GM23338 (cell line): ENCODE measurements at places on chromosomes 5 and 9.

DNA sequence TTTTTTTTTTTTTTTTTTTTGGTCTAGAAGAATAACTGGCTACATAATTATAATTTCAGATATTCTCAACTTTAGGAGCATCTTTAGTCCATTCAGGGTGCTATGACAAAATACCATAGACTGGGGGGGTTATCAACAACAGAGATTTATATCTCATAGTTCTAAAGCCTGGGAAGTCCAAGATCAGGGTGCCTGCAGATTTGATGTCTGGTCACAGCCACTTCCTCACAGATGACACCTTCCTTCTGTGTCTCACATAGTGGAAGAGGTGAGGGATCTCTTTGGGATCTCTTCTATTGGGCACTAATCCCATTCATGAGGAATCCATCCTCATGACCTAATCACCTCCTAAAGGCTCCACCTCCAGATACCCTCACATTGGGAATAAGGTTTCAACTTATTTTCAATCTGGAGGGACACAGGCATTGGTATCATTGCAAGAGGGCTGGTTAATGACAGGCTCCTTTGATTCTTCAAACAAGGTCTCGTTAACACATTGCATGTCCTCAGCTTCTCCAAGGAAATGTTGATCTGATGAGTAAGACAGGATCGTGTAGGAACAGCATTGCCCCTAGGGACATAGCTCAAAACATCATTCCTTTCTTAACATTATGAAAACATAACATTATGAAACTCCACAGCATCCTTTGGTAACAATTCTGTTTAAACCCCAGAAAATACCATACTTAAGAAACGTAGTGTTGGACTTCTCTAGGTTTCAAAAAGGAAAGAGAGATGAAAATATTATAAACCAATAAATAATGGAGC lies 372.4 kb downstream of the SEMA5A start:
- DNase-seq, result no peak

- no peak for DNase-seq
Observed at GRCh38 chr5:116908537-116908936, 333.9 kb upstream of the SEMA6A start.

DNA sequence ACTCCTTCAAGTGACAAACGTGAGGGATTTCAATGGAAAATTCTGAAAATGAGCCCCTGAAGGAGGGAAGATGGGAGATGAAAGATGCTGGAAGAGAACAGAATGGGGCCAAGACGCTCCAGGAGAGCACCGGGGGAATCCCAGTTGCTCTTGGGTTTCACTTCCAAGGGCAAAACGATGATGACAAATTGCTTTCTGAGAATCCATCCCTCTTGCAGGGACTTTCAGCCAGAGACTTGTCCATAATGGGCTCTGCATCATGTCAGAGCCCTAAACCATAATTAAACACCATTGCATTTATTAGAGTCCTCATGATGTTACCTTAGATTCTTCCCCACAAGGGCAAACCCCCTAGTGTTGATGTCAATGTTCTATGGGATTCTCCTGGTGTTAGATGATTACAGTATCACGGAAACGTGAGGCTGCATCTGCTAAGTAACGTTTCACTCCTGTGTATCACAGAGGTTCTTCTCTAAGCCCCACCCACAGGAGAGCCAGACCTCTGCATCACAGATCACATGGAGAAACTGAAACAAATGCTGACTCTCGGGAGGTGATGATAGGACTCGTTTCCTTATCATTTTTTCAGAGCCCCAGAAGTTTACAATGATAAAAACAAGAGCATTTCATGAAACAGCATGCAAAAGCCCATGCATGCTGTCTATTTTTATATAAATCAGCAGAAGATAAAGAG lies 114.4 kb downstream of the TENT4A start:
- no peak for DNase-seq

DNA sequence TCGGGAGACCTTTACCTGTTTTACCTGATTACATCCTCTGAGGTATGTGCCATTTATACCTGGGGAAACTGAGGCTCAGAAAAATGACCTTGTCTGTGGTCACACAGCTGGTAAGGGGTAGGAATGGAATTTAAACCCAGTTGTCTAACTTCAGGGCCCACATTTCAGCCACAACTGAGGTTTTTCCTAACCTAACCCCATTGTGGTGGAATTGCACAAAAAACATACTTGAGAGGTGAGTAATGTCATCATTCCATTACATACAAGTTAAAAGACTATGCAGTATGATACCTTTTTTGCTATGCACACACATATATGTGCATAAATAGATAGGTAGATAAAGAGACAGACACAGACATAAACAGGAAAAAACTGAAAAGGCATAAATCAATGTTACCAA lies 14.1 kb downstream of the FGF1 start:
- DNase-seq, result no peak

- no peak for DNase-seq
Observed at GRCh38 chr9:2290382-2290781, 275.2 kb downstream of the SMARCA2 start.

GRCh38 chr9:76646249-76646648 lies 118.0 kb upstream of the PCA3 start:
- DNase-seq, result no peak

GRCh38 chr5:92402956-92403702 lies 1020.0 kb upstream of the ARRDC3 start:
- DNase-seq, result no peak

DNA sequence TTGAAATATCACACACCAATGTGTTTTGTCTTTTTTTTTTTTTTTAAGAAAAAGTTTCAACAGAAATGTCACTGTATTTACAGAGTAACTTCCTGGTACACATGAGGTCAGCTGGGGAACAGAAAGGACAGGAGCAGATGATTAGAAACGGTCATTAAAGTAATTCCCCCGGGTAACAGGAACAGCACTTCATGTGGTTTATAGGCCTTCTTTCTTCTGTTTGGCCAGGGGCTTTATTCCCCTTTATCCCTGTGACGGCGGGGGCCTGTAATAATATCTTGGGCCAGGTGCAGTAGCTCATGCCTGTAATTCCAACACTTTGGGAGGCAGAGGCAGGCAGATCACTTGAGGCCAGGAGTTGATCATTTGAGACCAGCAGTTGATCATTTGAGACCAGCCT lies 30.5 kb upstream of the MSH3 start:
- no peak for DNase-seq
